Activated naive CD8-positive, alpha-beta T cell treated with anti-CD3 and anti-CD28 coated beads, Interleukin-2, amount 50 U/mL, for 16 hours (primary cell): ENCODE measurements at places on chromosomes 4 and X.

- DNase-seq = no peak
These were observed 433.2 kb upstream of the ZFP42 start for GRCh38 chr4:187562345-187562744.

- DNase-seq = no peak
These were observed 37.7 kb upstream of the MAGEB18 start for GRCh38 chrX:26100421-26100920.

DNA sequence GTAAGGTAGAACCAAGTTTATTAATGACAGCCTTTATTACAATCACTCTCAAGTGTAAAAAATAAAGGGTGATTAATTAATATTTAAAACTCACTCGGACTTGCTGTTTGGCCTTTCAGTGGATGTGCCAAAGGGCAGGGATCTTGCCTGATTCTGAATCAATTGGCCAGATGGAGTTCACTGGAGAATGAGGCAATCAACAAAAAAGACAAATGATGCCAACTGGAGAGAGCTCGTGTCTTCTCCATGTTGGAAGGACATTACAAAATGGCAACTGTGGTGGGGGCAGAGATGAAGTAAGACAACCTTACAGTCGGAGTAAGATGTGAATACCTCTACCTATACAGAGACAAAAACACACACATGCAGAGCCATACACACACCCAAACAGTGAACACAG lies 188.0 kb downstream of the TSPAN5 start:
- DNase-seq = no peak

- DNase-seq = no peak
These were observed 116.0 kb upstream of the RPS6KA3 start for GRCh38 chrX:20382518-20383297.

DNA sequence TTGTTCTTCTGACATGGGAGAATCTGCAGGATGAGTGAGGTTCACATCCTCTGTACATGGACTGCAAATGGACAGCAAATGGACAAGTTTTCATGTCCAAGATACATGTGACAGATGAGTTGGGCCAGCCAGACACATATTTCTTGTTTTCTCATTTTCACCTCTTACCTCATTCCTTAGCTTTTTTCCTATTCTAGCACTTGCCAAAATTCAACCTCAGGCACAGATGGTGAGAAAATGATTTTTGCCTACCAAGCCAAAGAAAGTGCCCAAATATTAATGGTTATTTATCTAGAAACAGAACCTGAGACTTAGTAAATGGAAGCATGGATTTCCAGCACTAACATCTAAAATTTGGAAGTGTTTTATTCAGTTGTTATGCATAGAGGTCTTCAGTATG lies 402.2 kb downstream of the AFF2 start:
- DNase-seq = no peak

- no peak for DNase-seq
These were observed 238.4 kb upstream of the PSAPL1 start for GRCh38 chr4:7673121-7673520.

GRCh38 chrX:40424259-40424658 lies 156.5 kb upstream of the ATP6AP2 start:
- DNase-seq = no peak

DNA sequence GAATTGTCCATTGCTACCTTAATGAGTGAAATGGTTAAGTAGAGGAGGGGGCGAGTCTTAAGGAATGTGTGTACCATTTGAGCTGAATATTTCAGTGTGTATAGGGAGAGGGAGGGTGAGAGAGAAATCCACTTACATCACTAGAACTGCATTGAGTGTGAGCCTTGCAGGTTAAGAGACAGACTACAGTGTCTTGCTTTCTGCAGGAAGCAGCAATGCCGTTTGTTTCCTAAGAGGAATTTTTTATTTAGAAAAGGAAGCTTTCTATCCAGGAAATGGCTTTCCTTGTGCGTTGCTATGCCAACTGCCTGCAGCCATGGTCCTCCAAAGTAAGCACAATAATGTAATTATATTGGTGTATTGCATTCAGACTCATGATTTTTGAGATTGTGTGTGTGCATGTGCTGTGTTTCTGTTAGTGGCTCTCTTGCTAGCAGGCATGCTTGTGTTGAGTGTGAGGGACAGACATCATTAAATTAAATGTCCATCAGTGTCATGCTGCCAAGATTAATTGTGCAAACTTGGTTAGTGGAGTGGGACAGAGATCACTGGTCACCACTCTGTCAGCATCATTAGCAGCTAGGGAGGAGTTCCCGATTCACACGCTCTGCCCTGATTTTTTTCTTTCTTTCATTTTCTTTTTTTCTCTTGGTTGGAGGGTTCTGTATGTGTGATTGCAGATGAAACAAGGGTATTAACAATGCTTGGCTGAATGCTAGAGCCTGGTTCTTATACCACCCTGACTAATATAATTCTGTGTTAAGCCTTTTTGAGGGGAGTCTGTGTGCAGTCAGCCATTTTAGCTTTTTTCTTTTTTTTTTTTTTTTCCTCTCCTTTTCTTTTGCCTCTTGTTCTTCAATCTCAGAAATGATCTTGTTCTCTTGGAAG lies 164.3 kb downstream of the RAPGEF2 start:
- DNase-seq = no peak

- no peak for DNase-seq
These were observed 141.5 kb upstream of the FRMPD4 start for GRCh38 chrX:11996810-11997209.

GRCh38 chr4:109850601-109851000 lies 2.7 kb downstream of the LRIT3 start:
- no peak for DNase-seq

- DNase-seq = no peak
These were observed 112.6 kb upstream of the TBL1X start for GRCh38 chrX:9352243-9352642.

GRCh38 chr4:25050370-25051078 lies 19.8 kb upstream of the LGI2 start:
- no peak for DNase-seq

GRCh38 chr4:168361365-168362024 lies 42.9 kb upstream of the DDX60 start:
- DNase-seq = no peak

DNA sequence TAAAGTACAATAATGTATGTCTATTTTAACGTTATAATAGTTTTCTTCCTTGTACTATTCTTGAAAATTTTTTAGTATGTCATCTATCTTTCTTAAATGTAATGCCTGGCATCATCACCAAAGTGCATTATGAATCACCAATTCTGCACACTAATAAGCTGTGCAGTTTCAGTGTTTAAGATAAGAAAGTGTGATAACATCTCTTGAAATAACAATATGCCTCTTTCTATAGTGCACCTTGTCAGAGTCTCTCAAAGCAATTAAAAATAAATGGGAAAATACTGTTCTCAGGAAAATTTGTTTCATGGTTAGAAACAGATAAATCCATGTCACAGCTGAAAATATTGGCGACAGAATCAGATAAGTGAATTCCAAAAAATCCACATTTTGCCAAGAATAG lies 457.4 kb upstream of the PCDH10 start:
- DNase-seq = no peak

- DNase-seq = no peak
These were observed 95.8 kb downstream of the SORBS2 start for GRCh38 chr4:185716141-185716551.

DNA sequence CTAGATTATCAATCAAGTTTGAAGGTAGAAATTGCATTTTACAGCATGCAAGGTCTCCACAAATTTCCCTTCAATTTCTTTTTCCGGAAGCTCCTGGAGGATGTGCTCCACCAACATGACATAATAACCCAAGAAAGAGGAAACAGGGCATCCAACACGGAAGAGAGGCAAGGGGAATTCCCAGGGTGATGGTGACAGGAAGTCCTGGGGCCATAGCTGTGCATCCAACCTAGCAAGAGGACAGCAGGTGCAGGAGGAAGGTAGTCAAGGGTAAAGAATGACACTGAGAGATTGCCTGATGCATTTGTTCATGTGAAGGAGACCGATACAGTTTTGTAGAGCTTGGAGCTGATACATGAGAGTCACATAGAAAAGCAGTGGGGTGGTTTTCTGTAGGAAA lies 115.7 kb upstream of the LSM6 start:
- no peak for DNase-seq

GRCh38 chr4:38500433-38500832 lies 163.6 kb upstream of the KLF3 start:
- DNase-seq = no peak

DNA sequence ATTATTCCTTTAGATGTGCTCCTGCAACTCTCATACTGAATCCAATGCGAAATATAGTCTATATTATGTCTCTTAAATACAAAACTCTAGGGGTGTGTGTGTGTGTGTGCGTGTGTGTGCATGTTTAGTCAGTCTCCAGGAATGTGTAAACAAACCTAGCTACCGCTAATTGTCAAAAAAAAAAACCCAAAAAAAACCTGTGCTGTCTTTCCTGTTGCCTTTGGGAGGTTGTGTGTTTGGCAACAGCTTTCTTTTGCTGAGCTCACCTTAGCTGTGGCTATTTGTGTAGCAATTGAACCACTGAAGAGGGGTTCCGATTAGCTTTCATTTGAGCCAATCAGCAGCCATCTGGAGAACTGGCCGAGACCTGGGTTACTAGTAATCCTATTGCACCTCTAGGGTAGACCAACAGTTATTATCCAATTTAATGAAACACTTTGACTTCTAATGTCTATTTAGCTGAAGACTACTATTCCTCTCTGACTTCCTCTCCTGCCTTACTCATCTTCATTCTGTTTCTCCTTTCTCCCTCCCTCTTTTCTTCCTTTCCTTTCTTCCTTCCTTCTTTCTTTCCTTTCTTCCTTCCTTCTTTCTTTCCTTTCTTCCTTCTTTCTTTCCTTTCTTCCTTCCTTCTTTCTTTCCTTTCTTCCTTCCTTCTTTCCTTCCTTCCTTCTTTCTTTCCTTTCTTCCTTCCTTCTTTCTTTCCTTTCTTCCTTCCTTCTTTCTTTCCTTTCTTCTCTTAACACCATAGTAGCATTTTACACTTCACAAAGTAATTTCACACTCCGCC lies 471.1 kb downstream of the GBA3 start:
- DNase-seq = no peak

DNA sequence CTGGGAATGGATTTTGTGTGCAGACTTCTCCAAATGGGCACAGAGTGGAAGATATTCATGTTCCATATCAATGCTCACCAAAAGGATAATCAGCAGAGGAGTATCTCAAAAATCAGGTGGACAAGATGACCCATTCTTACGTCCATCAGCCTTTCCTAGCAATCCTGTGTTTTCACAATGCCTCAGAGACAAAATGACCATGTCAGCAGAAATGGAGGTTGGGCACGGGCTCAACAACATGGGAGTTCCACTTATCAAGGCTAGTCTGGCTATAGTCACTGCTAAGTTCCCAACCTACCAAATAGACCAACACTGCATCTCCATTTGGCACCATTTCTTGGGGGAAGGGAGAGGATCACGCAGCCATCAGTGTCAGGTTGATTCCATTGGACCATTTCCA lies 179.0 kb downstream of the COX7B2 start:
- no peak for DNase-seq

DNA sequence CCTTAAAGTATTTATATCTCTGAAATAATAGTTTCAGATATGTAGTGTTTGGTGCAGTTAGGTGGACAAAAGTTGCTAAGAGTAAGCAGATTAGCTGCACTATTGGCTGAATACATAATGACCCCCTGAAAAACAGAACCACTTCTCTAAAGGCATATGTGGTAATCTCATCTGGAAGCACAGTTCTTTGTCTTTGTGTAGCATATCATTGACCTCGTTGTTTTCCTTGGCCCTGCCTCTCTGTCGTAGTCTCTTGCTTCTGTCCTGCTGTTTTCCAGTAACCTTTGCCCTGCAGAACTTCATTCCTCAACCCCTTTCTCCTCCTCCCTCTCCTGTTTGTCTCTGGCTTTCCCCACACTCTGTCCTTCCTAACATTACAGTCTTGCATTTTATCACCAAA lies 41.4 kb downstream of the JADE3 start:
- DNase-seq = no peak

DNA sequence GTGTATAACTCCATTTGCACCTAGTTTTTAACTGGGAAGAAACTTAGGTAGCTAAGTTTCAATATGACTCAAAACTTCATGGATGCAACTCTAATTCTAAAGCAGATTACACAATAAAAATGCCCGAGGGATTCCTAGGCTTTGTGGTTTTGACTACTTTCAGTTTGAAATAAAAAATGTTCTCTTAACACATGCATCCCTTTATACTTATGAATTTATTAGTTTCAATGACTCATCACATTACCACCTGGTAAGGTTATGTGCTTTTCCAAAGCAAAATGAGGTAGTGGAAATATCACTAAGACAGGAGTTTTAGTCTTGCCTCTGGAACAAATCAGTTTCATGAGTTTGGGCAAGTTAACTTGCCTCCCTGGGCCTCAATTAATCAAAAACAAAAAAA lies 125.5 kb downstream of the OPHN1 start:
- no peak for DNase-seq

- DNase-seq = no peak
These were observed 23.2 kb downstream of the PRPS2 start for GRCh38 chrX:12814420-12814819.

DNA sequence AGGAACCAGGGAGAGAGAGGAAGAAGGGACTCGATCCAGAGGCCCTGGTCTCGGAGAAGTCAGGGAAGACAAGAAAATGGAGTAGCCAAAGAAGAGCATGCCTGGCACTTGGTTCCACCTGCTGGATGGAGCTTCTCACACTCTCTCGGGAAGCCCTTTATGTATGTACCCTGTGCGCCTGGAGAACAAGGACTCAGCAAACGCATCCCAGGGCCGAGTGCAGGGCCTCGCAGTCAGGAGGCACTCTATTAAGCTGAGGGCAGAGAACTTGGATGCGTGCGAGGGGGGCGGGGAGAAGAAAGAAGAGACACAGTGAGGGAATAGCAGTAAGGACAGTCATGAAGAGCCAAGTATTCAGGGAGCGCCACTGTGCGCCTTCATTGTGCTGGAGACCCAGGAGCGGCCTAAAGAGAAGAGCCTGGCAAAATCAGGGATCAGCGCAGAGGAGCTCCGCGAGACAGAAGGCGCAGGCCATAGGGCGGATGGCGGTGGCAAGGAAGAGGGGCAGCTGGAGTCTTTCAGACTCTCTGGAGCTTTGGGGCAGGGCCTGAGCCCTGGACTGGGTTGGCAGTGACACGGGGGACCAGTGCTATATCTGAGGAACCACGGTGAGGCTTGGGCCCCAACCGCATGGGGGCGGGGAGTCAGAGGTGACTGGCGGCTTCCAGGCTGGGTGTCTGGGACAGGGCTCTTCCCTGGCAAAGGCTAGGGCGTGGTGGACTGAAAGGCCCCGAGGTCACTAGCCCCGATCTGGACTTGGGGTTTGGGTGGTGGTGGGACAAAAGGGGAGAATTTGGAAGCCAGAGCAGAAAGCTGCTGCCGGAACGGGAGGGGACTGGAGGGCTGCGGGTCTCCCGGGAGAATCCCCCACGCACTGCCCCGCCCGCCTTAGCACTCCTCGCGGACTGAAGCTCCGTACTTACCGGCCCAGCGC lies 1.9 kb upstream of the SEPTIN6 start:
- no peak for DNase-seq

DNA sequence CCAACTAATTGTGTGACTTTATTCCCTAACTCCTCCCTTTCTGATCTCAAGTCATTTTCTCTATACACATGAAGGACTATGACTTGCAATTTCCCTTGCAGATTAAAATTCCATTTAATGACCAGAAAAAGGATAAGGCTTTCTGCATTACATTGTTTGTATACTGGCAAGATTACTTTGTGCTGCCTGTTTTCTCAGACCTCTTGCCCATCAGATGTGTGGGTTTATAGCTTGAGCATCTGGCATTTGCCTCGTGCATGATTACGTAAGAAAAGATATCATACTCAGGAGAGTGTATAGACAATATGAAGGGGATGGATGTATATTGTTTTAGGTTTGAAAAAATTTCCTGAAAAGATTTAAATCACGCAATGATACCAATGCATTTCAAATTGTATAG lies 593.8 kb upstream of the SLIT2 start:
- no peak for DNase-seq
